ENCODE measurements at places on chromosomes 12 and 14. TPM values are rescaled to one million over a fixed set of nuclear protein-coding genes. Genes with fewer than 3 reads are reported as not detected.

The DCN gene
- 791 TPM for polyA plus RNA-seq

The EML5 gene
- polyA plus RNA-seq: 2.2 TPM

DNA sequence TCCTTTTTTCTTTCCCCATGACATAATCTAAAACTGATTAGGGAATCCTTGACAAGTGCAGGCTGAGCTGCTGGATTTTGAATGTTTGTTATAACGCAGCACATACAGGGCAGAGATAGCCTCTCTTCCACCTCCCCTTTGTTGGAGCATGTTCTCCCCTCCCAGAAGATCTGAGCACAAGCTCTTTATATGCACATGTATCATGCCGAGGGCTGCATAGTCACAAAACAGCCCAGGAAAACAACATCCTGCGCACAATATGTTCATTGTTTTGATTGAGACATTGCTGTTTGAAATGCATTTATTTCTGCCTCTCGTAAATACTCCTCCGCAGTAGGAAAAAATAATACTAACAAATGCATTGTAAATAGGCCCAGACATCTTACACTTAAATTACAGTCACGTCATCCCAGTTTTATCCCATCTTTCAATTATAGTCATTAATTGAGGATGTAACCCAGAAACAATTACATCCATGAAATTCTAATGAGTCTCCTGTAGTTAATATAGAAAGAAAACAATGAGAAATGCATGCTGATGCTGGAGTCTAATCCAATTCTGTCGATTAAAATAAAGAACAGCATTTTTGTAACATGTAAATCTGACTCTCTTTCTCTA is 401.8 kb downstream of the BTG1 start:
- no peak for DNase-seq

DNA sequence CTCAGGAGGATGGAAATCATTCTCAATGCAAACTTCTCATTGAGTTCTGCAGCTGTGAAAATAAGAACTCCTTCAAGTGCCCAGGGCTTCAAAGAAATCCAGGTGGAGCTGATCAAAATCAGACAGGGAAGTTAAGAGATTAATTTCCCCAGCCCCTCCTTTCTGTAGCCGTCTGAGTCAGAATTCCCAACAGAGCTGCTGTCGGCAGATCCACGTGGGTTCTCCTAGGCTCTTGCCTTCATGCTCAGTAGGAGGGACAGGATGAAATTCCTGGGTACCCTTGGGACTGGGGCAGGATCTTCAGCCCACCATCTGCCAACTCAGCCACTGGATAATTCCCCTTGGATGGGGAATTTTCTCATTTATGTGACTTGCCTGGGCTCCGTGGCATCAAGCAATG is 13.3 kb downstream of the TGFB3 start:
- DNase-seq: no peak

The TAS2R8 gene
- not detected for polyA plus RNA-seq

GRCh38 chr12:10511756-10512355 is 6.2 kb downstream of the EIF2S3B start:
- no peak for DNase-seq

GRCh38 chr12:28938056-28938455 is 211.0 kb upstream of the FAR2 start:
- no peak for DNase-seq

GRCh38 chr12:92493816-92494215 is 209.0 kb upstream of the PLEKHG7 start:
- no peak for DNase-seq

The AICDA gene
- polyA plus RNA-seq: 0.42 TPM

DNA sequence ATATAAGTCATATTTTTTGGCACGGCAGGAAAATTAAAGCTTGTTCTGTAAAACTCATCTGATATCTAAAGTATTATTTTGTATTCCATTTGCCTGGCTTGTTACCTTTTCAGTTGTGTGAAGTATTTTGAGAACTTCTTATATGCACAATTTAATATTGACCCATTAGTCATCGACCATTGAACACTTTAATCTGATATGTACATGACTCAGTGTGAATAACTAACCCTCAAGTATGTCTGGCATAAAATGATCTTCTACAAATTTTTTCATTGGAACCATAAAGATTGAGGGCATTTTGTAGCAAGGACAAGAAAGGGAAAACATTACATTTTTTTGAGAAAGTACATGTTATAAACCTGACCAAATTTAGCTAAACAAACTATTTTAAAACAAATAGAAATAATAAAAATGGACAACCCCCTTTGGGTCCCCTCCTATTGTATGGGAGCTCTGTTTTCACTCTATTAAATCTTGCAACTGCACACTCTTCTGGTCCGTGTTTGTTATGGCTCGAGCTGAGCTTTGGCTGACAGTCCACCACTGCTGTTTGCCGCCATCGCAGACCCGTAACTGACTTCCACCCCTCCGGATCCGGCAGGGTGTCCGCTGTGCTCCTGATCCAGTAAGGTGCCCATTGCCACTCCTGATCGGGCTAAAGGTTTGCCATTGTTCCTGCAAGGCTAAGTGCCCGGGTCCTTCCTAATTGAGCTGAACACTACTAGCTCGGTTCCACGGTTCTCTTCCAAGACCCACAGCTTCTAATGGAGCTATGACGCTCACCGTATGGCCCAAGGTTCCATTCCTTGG is 118.8 kb downstream of the SLC6A15 start:
- no peak for DNase-seq

The KCNMB4 gene
- 14.9 TPM for polyA plus RNA-seq

- no peak for DNase-seq
These were observed 2.1 kb upstream of the GPR132 start for GRCh38 chr14:105067140-105067968.

- DNase-seq: no peak
These were observed 53.0 kb downstream of the TRIM9 start for GRCh38 chr14:51041883-51042282.

The CCDC197 gene
- polyA plus RNA-seq: not detected

GRCh38 chr14:50792051-50792477 is 38.9 kb downstream of the NIN start:
- no peak for DNase-seq

GRCh38 chr14:73770977-73771847 is 57.0 kb upstream of the PNMA1 start:
- DNase-seq: no peak

DNA sequence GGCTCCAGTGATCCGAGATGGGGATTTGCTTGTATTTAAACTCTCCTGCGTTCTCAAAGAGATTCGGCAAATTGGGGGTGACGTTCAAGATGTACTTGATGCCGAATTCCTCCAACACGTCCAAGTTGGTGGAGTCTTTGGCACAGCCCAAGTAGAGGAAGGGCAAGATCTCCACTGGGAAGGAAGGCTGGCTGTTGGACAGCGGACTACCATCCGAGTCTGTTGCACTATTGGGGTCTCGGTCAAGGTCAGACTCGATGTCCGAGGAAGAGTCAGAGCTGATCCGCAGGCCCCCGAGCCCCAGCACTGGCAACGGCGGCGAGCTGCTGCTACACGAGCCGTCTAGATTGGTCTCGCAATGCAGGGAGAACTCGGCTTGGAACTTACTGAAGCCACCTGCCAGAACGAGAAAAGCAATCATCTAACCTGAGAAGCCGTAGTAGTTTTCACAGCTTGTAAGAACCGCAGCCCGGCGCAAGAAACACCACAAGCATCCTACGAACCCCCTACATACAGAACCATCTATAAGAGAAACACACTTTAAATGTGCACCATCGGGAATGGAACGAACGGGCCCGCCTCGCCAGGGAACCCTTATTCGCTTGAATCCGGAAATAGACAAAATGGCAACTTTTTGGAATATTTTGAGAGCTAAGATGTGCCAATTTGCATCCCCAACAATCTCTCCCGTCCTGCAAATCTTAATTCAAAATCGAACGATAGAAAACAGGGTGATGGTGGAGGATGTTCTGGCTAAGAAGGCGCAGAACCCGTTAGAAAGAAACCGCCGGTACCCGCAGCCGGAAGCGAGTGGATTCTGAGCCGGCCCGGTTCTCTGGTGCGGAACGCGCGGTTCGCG is 1.4 kb downstream of the DUSP6 start:
- no peak for DNase-seq

- no peak for DNase-seq
These were observed 324.4 kb downstream of the PDZRN4 start for GRCh38 chr12:41512497-41512896.

- DNase-seq: no peak
These were observed 4.0 kb downstream of the BTG1 start for GRCh38 chr12:92141591-92142121.

GRCh38 chr12:66717036-66717673 is 38.3 kb upstream of the GRIP1 start:
- no peak for DNase-seq

DNA sequence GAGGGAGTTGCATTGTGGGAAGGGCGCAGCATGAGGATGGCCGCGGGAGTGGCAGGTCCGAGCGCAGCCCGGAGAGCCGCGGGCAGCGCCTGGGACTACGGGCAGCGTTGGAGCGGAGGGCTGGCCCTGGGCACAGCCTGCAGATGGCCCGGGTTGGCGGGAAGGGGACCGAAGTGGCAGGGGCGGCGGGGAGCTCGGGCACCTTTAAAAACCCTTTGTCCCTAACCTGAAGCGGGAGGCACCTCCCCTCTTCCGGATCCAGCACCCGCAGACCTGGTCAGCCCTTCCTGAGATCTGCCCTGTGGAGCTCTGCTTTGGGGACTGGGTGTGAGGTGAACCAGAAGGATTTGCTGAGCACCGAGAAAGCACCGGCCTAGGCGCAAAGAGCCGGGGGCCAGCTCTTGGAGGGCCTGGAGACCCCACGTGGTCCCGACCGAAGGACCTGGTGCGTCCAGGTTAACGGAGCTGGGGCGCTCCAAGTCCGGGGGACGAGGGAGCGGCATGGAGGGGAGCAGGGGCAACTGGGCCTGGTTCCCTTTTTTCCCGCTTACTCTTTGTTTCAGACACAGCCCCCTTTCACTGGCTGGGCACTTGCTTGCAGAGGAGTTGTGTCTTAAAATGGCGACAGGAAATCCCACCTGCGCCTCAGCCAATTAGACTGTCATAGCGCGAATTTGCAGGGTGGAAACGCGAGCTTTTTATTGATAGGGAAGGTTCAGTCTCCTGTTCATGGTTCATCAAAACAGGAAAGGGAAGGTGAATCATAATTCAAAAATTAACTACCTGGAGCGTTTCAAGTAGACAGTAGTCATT is 792 bp upstream of the SLC38A1 start:
- DNase-seq: no peak

GRCh38 chr12:101694297-101694848 is 3.1 kb upstream of the CHPT1 start:
- no peak for DNase-seq

GRCh38 chr12:78799649-78800048 is 64.9 kb upstream of the SYT1 start:
- DNase-seq: no peak

- no peak for DNase-seq
These were observed 32.8 kb downstream of the SH2B3 start for GRCh38 chr12:111438481-111438880.

The TGM1 gene
- polyA plus RNA-seq: 4.5 TPM

GRCh38 chr12:52660934-52661499 is 9.0 kb upstream of the KRT2 start:
- DNase-seq: no peak

GRCh38 chr12:53213348-53213747 is 6.3 kb upstream of the ITGB7 start:
- no peak for DNase-seq

DNA sequence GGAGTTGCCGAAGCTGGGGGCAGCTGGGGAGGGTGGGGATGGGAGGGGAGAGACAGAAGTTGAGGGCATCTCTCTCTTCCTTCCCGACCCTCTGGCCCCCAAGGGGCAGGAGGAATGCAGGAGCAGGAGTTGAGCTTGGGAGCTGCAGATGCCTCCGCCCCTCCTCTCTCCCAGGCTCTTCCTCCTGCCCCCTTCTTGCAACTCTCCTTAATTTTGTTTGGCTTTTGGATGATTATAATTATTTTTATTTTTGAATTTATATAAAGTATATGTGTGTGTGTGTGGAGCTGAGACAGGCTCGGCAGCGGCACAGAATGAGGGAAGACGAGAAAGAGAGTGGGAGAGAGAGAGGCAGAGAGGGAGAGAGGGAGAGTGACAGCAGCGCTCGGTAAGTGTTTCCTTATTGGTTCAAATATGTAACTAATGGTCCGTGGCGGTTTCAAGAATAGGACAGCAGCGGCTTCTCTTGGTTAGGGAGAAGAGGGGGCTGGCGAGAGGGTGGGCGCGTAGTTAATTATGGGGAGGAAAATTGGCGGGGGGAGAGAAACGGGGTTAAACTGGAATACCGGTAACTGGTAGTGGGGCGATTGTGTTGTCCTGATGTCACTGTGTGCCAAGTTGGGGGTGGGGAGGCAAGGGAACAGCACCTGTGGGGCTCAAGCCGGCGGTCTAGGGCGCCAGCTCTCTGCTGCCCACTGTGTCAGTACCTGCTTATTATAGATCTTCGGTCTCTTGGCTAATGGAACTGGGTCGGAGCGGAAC is 8.4 kb downstream of the HOXC8 start:
- no peak for DNase-seq

GRCh38 chr14:92747701-92748258 is 647 bp downstream of the LGMN start:
- DNase-seq: peak; percentile 7

GRCh38 chr12:4857472-4858291 is 52.0 kb upstream of the KCNA1 start:
- DNase-seq: peak; percentile 50

The APOF gene
- polyA plus RNA-seq: 0.11 TPM

- no peak for DNase-seq
These were observed 18.5 kb upstream of the MARK3 start for GRCh38 chr14:103366741-103367140.

DNA sequence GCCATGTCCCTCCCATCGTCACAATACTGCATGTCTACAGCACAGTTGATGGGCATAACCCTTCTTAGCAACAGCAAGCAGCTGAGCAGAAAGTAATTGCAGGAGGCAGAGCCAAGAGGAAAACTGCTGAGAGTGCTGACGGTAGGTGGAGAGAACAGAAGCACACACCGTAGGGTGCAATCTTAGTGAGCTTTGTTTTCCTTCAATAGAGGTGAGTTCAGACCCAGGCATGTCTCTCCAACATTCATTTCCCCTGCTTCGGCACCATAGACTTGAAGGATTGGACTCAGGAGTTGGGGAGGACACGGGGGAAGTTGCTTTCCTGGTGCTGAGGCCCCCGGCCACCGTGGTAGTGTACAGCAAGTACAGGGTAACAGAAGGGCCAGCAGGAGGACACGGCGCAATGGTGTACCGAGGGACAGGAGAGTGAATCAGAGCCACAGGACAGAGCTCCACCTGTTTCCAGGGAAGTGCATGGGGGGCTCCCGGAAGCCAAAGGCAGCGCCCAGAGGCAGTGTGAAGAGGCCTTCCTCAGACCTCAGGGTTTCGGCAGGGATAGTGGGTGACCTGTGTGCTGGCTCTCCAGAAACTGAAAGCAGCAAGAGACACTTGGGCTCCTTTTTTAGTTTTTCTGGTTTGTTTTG is 36.3 kb upstream of the SINHCAF start:
- DNase-seq: no peak

The TMEM132D gene
- polyA plus RNA-seq: 1.2 TPM

DNA sequence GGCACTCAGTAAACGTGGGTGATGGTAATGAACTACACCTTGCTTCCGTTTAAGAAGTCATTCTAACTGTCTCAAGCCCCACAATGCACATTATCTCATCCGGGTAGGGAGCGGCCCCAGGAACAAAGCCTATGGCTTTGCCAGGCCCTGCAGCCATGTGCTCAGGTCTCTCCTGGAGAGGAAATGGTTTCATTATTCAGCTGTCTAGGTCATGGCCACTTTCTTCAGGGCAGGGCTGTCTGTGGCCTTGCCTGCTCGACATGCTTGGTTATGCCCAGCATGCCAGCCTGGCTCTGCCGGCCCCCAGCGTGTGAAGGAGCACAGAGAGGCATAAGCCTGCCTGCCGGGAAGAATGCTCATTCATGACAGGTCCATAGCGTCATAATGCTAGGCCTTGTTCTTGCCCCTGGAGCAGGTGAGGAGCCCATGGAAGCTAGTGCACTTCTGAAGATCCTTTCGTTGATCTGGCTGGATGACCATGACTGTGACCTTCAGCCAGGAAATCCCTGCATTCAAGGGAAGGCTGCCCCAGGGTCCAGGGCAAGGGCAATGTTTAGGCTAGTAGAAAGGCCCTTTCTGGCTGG is 26.3 kb upstream of the FOS start:
- no peak for DNase-seq

Data from left renal cortex interstitium (tissue), 4 donors.